IPS DF 6.9 (cell line): ENCODE measurements at places on chromosomes 1 and 21.

DNA sequence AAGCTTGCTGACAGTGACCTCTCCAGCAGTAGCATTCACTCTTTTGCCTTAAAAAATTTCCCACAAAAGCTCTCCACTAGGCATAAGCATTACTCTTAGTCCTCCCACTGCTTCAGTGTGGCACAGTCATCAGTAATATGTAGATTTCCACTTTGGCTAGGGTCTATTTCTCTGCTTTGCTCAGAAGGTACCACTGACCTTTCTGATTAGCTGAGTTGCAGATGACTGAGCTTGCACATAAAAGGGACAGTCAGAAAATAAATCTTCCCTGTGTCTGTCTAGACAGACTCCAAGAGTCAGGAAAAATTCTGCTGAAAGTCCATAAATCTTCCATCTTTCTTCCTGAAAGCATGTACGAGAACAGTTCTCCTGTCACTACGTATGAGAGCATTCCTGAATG lies 56.6 kb upstream of the APP start:
- no peak for DNase-seq

DNA sequence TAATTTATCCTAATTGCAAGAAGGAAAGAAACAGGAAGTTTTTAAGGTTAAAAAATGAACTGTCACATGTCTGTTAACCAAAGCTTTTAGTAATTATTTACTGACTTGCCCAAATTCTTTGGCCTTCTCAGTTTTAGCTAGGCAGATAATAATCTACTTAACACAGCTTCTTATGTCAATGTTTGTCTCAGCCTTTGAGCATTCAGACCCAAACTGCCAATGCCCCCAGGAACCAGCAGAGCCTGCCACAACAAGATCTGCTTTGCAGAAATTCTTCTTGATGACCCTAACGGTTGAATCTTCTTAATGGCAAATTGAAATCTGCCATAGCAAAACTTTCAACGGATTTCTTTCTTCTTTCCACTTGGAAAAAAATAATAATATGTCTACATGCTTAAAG lies 792.4 kb upstream of the ADGRL2 start:
- DNase-seq: no peak

GRCh38 chr1:201183753-201184152 lies 6.9 kb upstream of the IGFN1 start:
- DNase-seq: no peak

DNA sequence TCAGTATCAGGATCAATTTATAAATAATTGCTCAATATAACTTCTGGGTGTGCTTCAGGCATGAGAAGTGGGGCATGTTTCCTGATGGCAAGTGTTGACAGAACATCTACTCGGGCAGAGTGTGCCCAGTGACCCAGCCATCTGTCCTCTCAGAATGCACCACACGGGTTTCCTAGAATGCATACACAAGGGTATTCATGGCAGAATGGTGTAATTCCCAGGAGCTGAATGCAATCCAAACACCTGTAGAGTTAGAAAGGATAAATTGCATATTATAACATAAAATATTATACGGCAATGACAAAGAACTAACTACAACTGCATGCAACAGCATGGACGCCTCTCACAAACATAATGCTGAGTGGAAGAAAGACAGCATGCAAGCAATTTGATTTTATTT lies 391.9 kb downstream of the SIPA1L2 start:
- DNase-seq: no peak

DNA sequence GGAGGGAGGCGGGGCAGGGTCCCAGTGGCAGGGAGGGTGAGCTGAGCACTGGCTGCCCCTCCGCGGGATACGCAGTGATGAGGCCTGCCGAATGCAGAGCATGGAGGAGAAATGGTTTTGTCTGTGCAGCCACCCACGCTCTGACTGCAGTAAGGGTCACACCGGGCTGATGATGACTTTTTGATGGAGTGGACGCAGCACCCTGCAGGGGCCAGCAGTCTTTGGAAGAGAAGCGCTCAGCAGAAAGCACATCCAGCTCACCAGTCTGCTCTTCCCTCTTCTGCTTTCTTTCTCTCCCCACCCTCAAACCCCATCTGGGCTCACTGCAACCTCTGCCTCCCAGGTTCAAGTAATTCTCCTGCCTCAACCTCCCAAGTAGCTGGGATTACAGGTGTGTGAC lies 61.9 kb upstream of the ATP1A1 start:
- no peak for DNase-seq

DNA sequence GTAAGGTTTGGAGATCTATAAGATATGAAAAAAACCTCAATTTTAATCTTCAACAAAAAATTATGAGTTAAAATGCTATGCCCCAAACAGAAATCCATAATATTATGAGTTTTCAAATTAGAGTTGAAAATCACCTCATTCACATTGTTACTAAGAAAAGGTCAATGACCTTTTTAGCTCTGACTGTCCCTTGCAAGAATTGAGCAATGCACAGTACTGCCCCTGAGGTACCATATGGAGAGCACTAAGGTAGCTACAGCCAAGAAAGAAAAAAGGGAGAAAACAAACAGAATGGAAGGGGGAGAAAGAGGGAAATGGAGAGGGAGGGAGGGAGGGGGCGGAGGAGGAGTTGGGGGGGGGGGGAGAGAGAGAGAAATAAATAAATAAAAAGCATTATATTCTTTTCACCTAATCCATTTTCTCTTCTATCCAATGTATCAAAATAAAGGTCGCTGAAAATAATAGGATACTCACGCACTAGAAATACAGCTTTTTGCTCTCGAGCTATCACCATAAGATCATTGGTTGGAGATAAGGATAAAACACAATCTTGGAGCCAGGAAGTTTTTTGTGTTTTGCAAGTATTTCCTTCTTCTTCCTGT lies 58.8 kb downstream of the RAB3GAP2 start:
- no peak for DNase-seq

GRCh38 chr1:84078108-84078841 lies 65.8 kb upstream of the PRKACB start:
- DNase-seq: no peak
